ENCODE measurements at places on chromosomes 4 and X. TPM values are rescaled to one million over a fixed set of nuclear protein-coding genes. Genes with fewer than 3 reads are reported as not detected.

DNA sequence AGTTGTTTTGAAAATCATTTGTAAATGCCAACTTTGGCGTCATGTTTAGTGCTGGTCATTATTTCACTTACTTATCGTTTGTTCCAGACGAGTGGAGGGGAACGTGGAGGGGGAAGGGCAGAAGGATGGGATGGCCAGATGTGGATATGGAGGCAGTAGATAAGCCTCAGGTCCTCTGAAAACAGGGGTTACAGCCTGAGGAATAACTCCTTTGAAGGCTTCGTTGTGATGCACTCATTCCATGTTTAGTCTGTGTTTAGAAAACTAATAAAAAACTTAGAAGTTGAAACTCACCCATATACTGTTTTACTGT is 1.1 kb downstream of the MOB1B start:
- peak overlapping the region; percentile 74 for H3K4me3 ChIP-seq
- no peak overlapping the region for H3K27ac ChIP-seq
- H3K36me3 ChIP-seq, result peaks cover 4% of the 10 kb centered on the region
- H3K4me1 ChIP-seq, result no peaks in the 10 kb centered on the region

- H3K27ac ChIP-seq, result no peak overlapping the region
- H3K36me3 ChIP-seq, result no peaks in the 10 kb centered on the region
- no peaks in the 10 kb centered on the region for H3K4me1 ChIP-seq
- no peaks in the 10 kb centered on the region for H3K27me3 ChIP-seq
- no peak overlapping the region for H3K4me3 ChIP-seq
Observed at GRCh38 chrX:120514236-120514635, 45.1 kb upstream of the LAMP2 start.

- H3K27me3 ChIP-seq, result no peaks in the 10 kb centered on the region
- no peak overlapping the region for H3K4me3 ChIP-seq
- H3K4me1 ChIP-seq, result peaks cover 64% of the 10 kb centered on the region
- DNase-seq, result no peak
Observed at GRCh38 chr4:184356366-184356765, 118.0 kb downstream of the IRF2 start.

Gene CDKL2
- 1.5 TPM for total RNA-seq

Gene ARHGAP36
- not detected for total RNA-seq

GRCh38 chrX:48974033-48974432 is 2.4 kb upstream of the KCND1 start:
- H3K36me3 ChIP-seq, result peaks cover 7% of the 10 kb centered on the region
- no peak for DNase-seq
- H3K4me3 ChIP-seq, result no peak overlapping the region
- H3K27ac ChIP-seq, result no peak overlapping the region

Gene PNCK
- 0.52 TPM for total RNA-seq

GRCh38 chr4:147336252-147336651 is 144.6 kb upstream of the EDNRA start:
- H3K27ac ChIP-seq, result peak overlapping the region; percentile 81
- H3K4me1 ChIP-seq, result peaks cover 34% of the 10 kb centered on the region
- no peaks in the 10 kb centered on the region for H3K27me3 ChIP-seq
- no peaks in the 10 kb centered on the region for H3K36me3 ChIP-seq
- DNase-seq, result peak; percentile 81
- H3K4me3 ChIP-seq, result no peak overlapping the region

- no peaks in the 10 kb centered on the region for H3K27me3 ChIP-seq
- peaks cover 32% of the 10 kb centered on the region for H3K4me1 ChIP-seq
- no peaks in the 10 kb centered on the region for H3K36me3 ChIP-seq
- H3K27ac ChIP-seq, result no peak overlapping the region
Observed at GRCh38 chr4:137393044-137393443, 139.2 kb downstream of the PCDH18 start.

DNA sequence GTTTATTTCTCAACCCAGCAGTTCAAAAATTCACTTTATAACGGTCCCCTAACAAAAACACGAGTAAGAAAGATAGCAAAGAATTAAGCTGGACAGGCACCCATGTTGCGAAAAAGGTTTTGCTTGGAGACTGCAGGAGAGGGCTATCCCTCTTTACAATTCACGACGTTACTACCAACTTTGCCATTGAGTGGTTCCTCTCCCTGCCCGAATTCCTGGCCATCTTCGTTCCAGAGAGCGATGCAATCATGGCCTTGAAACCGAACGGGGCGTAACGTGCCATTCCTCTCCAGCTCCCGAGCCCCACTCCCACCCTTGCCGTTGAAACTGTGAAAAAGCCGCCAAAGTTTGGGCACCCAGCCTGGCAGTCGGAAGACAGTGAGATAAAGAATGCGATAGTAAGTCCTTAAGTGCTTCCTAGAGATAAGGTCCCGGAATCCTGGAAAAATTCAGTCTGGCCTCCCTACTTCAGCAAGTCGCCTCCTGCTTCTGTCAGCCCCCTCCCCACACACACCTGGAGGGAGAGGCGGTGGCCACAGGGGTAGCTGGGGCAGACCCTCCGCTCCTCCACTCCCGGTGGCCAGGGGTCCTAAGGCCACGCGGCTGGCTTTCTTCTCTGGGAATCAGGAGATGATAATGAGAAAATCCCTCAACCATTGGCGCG is 65.2 kb downstream of the FBXO8 start:
- H3K4me1 ChIP-seq, result peaks cover 7% of the 10 kb centered on the region
- peak overlapping the region; percentile 35 for H3K4me3 ChIP-seq
- DNase-seq, result no peak
- no peaks in the 10 kb centered on the region for H3K36me3 ChIP-seq
- H3K27me3 ChIP-seq, result no peaks in the 10 kb centered on the region

Gene CLNK
- total RNA-seq, result not detected

Gene BBS12
- 1.9 TPM for total RNA-seq

DNA sequence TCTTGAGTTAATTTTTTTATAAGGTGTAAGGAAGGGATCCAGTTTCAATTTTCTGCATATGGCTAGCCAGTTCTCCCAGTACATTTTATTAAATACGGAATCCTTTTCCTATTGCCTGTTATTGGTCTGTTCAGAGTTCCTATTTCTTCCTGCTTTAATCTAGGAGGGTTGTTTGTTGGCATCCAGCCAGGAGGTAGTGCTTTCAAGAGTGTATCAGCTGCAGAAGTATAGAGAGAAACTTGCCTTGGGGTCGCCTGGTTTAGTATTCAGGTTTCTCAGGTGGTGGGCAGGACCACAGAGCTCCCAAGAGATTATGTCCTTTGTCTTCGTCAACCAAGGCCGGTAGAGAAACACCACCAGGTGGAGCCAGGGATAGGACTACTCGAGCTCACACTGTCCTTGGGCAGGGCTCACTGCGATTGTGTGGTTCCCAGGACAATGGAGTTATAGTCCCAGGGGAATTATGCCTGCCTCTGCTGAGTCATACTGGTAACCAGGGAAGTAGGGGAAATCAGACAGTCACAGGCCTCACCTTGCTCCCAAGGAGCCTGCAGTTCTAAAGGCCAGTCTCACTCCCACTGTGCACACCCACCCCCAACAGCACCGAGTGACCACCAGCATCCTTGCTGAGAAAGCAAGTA is 168.1 kb downstream of the VSIG4 start:
- no peaks in the 10 kb centered on the region for H3K36me3 ChIP-seq
- no peaks in the 10 kb centered on the region for H3K27me3 ChIP-seq
- H3K27ac ChIP-seq, result no peak overlapping the region
- H3K4me1 ChIP-seq, result no peaks in the 10 kb centered on the region

- H3K4me1 ChIP-seq, result no peaks in the 10 kb centered on the region
- DNase-seq, result no peak
- H3K27me3 ChIP-seq, result no peaks in the 10 kb centered on the region
- H3K27ac ChIP-seq, result no peak overlapping the region
- H3K4me3 ChIP-seq, result no peak overlapping the region
- no peaks in the 10 kb centered on the region for H3K36me3 ChIP-seq
Observed at GRCh38 chr4:111991163-111991562, 154.1 kb upstream of the FAM241A start.

DNA sequence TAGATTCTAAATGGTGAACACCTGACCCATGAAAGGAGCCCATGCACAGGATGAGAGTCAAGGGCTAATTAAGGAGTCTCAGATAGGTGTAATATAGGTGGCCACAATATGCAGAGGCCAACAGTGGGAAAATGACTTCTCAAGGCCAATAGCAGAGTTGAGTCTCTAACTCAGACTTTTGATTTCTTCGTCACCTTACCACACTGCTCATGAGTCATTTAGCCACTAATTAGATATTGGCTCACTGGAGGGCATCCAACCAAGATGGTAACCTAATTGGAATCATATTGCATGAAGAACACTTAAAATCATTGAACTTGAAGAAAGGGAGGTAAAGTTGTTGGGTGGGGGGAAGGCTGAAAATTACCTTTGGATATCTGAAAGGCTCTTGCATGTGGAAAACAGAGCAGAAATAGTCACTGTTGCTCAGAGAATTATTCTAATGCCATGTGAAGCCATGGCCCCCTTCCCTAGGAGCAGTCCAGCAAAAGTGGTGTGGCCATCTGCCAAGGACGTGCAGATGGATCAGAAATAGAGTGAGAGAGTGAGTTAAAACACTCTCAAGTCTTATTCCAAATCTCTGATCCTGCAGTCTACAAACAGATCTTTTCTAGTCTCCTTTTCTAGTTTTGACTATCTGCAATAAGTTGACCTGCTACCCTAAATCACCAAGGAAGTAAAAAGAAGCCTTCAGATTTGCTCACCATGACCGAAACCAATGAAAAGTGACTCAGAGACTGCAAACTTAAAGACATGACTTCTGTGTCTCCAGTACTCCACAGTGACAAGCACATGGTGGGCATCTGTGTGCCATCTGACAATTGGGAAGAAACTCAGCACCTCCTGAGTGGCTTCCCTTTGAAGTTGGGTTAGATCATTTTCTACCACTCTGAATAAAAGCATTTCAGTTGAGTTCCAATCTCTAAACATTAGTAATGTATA is 93.9 kb upstream of the C1QTNF7 start:
- H3K4me1 ChIP-seq, result peaks cover 10% of the 10 kb centered on the region
- DNase-seq, result no peak
- no peak overlapping the region for H3K4me3 ChIP-seq
- no peaks in the 10 kb centered on the region for H3K27me3 ChIP-seq

Gene SSX2
- 0.88 TPM for total RNA-seq

DNA sequence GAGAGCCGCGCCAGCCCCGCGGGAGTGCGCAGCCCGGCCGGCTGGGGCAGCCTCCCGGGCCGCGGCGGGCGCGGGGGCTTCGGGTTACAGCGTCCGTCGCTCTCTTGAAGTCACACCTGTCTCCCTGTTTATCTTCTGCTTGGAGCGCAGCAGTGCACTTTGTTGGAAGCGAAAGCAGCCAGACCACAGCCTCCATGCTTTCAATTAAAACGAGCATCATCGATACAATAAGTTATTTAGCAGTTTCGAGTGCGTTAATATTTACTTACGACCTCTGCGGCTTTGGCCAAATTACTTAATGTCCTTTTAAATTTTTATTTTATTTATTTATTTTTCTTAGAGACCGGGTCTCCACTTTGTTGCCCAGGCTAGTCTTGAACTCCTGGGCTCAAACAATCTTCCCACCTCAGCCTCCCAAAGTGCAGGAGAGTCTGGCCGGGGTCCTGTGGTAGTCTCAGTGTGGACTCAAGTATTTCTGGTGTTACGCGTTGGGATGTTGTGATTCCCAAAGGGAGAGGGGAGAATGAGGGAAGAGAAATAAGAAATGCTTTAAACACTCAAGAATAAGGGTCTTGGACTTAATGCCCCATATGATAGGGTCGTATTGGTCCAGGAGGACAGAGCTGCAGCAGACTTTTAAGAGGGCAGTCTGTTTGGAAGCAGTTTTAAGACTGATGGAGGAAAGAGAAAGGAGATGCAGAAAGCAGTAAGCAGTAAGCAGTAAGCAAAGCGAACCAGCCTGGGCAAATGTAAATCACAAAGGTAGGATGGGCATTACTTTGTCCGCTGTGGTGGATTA is 504 bp upstream of the PDLIM3 start:
- no peak for DNase-seq
- H3K27ac ChIP-seq, result no peak overlapping the region
- H3K36me3 ChIP-seq, result no peaks in the 10 kb centered on the region

DNA sequence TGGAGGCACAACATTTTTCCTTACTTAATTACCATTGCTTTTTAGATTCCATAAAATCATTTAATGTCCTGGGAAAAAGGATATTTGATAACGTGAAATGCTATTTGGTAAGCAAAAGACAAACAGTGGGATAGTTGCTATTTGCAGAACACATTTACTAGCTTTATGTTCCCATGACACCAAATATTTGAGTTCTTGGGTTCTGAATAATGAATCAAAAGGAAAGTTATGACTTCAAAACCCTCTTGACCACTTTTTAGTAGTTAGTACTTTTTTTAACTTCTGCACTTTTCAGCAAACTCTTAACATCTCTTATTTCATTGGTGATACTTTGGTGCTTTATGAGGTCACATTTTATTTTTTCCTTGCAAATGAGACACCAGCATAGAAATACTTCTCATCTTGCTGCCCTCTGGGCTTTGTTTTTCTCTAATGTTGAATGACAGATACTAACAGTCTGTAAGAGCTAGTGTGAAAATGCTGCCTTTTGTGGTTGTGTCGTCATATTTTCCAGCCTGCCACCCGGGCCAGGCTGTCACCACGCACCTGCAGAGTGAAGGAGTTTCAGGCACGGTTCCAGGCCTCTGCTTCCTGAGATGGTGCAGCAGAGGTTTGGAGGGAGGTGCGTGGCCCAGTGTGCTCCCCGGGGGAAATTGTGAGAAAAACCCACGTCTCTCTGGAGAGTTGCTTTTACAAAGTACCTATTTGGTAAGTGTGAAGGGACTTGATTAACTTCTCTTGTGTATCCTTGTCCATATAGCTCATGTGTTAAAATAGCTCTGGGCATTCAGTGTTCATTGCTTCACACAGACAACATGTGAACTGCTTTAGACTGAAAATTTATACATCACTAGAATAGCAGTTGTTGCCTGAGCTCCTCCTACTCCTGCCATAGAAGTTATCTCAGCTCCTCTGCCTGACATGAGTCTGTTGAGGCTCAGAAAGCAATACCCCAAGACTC is 34.7 kb downstream of the MSL3 start:
- no peak overlapping the region for H3K27ac ChIP-seq
- H3K4me3 ChIP-seq, result no peak overlapping the region
- DNase-seq, result no peak
- H3K27me3 ChIP-seq, result peaks cover 4% of the 10 kb centered on the region
- H3K36me3 ChIP-seq, result no peaks in the 10 kb centered on the region

Gene SLC35A2
- 30.4 TPM for total RNA-seq

DNA sequence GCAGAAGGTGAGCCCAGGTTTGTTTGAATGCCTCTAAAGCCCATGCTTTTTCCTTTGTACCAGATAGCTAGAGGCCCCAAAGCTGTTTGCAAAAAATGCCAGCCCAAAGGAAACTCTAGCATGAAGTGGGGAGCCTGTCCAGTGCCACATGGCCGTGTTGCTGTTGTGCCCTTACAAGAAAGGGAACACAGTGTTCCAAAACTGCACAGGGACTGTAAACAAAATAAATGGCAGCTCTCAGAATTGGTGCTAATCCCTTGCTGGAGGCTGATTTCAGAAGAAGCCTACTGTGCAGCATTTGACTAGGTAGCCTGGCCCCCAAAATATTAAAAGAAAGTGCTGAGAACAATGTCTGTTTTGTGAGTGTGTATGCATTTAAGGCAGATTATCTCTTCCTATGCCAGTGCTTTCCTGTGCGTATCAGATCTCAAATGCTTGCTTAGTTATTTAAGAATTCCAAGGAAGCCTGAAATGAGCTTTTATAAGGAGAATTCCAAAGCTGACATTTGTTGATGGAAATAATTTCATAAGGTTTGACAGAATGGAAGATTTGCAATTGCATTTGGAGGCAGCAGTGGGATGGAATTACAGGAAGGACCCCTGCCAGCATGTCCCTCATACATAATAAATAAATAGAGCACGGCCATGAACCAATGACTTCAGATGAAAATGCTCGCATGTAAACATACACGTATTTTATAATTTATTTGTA is 115.7 kb downstream of the IRF2 start:
- H3K36me3 ChIP-seq, result no peaks in the 10 kb centered on the region
- peak; percentile 93 for DNase-seq
- H3K27me3 ChIP-seq, result no peaks in the 10 kb centered on the region

GRCh38 chr4:48483777-48484493 is 792 bp downstream of the SLC10A4 start:
- peak overlapping the region; percentile 56 for H3K4me3 ChIP-seq
- H3K27ac ChIP-seq, result no peak overlapping the region
- no peaks in the 10 kb centered on the region for H3K36me3 ChIP-seq
- H3K27me3 ChIP-seq, result peaks cover 17% of the 10 kb centered on the region
- no peaks in the 10 kb centered on the region for H3K4me1 ChIP-seq
- no peak for DNase-seq

Data from A673 (cell line).